ENCODE measurements at places on chromosomes 11 and 22.

DNA sequence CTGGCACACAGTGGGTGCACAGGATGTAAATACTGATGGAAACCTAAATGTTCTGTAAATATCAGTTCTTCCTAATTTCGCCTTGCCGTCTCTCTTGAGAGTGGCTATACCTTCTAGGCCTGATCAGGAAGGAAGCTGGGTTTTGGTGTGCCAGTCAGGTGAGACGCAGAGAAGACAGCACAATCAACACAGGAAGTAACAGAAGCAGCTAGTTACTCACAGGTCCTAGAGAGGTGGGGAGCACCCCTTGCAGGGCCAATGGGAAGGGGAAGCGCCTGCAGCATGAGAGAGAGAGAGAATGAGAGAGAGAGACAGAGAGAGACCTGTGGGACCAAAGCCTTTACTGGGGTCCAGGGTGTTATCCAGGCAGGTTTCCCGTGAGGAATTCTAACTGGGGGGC is 80.8 kb downstream of the FBLN1 start:
- peak; percentile 39 for DNase-seq

- DNase-seq: no peak
Observed at GRCh38 chr22:19821523-19822300, 33.0 kb downstream of the GNB1L start.

DNA sequence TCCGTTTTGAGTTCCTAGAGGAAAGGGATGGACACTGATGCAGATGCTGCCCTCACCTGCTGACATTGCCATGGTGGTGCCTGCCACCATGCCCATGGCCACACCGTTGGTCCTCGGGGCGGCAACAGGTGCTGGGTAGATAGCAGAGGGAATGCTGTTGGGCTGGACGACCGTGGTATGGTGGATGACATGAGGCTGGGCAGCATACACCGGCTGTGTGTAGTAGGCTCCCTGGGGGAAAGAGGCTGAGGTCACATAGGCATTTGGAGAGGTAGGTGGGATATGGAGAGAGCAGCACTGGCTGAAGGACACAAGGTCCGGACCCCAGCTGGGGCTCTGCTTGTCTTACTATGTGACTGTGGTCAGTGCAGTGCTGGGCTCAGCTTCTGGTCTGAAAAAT is 33.2 kb downstream of the RELT start:
- peak; percentile 4 for DNase-seq

GRCh38 chr22:44431256-44431655 is 66.8 kb downstream of the RTL6 start:
- no peak for DNase-seq

DNA sequence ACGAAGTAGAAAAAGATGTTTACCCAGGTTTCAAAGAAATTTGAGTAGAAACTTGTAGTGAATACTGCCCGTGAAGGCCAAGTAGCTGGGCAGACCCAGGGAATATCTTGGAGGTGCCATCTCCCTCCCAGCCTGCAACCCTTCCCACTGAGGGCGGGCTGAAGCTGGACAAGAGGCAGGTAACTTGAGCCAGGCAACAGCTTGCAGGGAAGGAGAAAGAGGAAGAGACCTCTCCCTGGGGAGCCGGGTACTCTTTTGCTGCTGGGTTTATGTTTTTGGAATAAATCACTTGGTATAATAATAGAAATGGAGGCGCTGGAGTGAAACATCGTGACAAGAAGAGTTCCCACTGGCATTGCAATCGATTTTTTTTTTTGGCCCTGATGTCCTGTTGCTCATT is 49.4 kb upstream of the JAM3 start:
- no peak for DNase-seq

DNA sequence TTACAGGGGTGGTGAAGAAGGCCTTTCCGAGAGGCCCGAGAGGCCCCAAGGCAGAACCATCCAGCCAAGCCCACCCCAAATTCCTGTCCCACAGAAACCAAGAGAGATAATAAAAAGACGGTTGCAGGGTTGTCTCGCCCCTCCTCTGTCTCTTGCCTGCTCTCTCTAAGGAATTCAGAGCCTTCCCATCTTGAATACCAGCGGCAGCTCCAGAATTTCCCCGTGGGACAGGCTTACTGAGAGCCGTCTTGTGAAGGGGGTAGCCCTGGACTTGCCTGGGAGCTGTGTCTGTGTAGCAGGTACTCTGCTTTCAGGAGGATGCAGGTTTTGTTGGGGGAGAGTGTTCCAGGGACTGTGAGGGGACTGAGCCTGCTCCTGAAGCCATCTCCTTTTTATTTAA is 9.6 kb upstream of the EIF3D start:
- DNase-seq: no peak

DNA sequence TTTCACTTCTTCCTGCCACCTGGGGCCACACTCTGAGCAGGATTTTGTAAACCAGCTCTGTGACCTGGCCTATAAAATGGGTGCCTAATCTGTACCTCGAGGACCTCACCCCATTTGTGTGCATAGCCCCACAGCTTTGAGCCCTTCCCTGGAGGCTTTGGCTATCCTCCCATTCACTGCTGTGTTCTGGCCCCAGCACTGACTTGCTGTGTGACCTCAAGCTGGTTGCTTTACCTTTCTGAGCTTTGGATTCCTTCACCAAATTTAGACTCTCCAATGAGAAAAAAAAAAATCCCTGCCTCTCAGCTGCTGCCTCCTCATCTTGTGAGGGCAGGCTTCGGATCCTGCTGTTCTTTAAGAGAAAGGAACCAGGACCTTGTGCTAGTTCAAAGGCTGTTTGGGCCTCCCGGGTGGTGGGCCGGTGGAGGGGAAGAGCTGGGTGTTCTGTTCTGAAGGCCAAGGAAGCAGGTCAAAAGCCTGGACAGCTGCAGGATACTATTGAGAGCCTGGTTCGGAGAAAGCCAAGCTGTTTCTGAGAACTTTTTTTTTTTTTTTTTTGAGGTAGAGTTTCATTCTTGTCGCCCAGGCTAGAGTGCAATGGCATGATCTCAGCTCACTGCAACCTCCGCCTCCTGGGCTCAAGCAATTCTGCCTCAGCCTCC is 1.1 kb upstream of the PYGM start:
- DNase-seq: peak; percentile 39

DNA sequence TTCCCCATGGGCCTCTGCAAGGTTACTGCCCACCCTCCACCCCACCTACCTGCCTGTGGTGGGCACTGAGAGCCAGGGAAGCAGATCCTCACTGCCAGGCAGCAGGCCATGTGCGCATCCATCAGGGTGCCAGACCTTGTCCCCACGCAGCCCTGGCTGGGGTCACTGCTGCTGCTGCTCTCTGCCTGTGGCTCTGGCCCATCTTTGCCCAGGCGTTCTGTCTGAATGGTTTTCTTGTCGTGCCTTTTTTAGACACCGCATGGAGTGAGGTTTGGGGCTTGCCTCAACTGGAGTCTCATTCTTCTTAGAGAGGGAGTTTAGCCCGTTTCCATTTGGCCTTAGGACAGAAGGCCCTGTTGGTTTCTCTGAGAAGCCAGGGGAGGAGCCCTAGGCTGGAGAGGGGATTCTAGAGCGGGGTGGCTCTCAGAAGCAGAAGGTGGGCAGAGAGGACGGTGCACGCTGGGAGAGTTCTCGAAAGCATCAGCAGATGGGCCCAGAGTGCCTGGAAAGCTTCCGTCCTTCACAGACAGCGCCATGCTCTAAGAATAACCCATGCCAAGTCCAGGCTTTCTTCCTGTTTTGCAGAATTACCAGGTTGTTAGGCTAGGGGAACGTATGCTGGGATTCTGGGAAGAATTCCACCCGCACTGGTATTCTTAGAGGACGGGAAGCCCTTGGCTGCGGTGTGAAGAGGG is 8.1 kb downstream of the TANGO2 start:
- DNase-seq: no peak

- no peak for DNase-seq
Observed at GRCh38 chr11:693415-693831, 1.6 kb downstream of the DEAF1 start.

DNA sequence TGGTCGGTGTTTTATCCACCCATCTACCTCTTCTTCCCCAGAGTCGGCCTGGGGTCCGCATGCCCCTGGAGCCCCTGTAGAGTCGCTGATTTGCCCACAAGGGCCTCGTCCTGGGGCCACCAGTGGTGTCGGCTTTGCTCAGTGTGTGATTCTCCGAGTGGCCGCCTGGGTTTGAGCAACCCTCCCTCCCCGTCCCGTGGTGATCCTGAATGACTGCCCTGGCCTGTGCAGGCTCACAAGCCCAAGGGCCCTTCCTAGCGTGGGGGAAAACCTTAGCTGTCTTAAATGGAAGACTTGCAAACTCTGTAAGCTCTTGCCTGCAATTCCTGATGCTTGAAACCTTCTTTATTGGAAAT is 128.3 kb downstream of the OSBP2 start:
- DNase-seq: no peak

DNA sequence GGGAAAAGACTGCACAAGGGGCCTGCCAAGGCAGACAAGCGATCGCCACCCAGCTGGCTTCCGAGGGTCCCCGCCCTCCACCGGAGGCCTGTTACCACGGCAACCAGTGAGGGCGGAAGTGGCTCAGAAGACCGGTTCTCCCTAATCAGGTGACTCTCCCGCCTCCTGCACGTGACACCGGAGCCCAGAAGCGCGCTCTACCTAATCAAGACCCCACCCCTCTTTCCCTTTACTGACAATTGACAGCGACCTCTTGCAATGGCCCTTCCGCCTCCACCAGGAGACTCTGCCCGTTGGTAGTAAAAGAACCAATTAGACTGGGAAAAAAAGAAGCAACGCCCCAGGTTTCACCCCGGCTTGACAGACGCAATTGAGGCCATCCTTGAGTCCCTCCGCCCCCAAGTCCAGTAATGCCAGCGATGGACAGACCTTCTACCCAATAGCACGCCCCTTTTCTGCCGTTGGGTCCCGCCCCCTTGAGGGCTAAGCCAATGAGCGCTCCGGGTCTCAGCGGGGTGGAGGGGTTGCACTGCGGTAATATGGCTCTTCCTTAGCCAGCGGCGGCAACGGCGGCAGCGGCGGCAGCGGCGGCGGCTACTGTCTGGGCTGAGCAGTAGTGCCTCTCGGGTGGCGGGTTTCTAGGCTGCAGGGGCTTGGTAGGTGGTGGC is at the start of gene UVRAG:
UVRAG (plus strand) TSS at position 534 of the 668 bp plus-strand sequence. CDS start 198 bp downstream, outside the sequence.
- DNase-seq: peak; percentile 99

- DNase-seq: no peak
Observed at GRCh38 chr11:12247543-12248254, 129.7 kb upstream of the PARVA start.

DNA sequence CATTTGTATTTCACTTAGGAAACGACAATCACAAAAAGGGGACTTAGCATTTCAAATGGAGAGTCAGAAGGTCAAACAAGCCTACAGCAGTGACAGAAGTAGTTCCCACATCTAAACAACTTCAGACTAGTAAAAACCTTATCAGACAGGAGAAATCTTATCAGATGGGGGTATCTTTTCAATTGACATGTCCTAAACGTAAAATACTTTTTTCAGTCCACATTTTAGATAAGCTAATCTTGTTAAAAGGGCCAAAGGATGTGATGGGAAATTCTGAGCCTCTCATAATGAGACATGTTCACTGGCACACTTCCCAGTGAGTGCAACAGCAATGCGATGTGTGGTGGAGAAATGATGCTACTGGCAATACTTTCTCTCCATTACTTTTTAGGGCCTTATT is 2.4 kb downstream of the MAPK1 start:
- DNase-seq: peak; percentile 22

GRCh38 chr11:2791521-2792380 is 92.0 kb upstream of the KCNQ1OT1 start:
- DNase-seq: peak; percentile 29

- DNase-seq: no peak
Observed at GRCh38 chr11:443542-444199, 1.9 kb upstream of the ANO9 start.

DNA sequence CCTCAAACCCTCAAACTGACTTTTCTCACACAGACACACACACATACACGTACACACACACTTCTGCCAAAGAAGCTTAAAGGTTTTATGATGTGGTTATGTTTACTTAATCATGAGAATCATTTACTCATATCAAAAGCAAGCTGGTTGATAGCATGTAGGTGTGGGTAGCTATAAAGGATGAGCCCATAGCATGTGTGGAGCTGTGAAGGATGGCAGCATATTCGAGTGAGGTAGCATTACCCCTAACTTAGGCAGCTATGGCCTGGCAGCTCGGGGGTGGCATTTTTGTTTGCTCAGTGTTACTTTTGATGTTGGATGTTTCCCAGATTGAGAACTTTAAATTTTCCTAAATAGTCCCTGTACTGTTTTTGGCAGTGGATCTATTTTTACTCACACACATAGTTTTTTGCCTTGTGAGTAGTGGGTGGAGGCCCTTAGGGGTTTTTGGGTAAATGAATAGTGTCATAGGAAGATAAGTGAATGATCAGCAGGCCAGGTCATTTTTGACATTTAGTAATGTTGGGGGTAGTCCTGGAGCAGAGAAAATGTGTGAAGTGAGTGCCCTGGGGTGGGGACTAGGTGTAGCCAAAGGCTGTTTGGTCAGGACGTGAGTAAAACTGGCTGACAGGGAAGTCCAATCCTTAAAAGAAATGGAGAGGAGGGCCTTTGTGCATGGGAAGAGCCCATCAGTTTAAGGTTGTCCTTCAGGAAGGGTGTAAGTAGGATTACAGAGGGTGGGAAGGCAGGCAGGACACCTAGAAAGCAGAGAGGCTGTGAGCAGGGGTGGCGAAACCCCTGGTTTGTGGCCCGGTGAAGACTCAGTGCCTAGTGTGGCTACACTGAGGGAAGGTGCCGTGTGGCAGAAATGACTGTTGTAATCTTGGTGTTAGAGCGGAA is 7.1 kb downstream of the YWHAH start:
- DNase-seq: no peak

DNA sequence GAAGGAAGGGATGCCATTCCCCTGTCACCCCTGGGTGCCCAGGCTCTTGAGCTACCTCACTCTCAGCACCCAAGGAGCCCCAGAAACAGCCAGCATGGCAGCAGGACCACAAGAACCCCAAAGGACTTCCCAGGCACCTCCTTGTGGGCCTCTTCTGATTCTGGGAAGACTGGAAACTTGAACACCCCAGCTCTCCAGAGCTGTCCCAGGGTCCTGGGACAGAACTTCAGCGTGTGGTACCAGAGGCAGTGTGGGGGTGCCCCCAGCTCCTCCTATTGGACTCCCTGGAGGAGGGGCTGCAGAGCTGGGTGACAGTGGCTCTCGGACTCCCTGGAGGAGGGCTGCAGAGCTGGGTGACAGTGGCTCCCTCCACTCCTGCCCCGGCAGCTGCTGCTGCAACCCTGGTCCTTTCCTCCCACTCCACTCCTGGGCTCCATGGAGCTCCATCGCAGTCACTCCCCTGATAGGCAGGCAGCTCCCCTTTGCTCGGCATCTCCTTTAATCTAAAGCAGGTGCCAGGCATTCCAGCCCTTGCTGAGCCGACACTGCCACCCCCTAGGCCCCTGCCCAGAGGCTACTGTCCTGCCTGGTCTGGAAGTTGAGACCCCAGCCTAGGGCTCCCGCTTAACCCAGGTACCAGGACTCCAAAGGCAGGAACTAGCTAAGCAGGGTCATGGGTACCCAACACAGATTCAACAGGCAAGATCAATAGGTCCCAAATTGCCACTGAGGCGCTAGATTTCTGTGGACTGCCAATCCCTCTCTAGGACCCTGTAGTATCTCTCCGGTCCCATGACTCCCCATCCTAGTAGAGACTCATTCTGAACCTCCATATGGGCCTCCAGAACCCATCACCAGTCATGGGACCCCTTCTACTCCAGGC is 2.7 kb downstream of the BCL9L start:
- no peak for DNase-seq

Data from CD4-positive, alpha-beta T cell treated with Interleukin-17A for 1 hour (primary cell).